ENCODE measurements at places on chromosomes 4 and X.

GRCh38 chr4:89539374-89539773, 231.8 kb upstream of the GPRIN3 start:
- no peak for DNase-seq

GRCh38 chr4:38026158-38026740, 66.1 kb downstream of the PTTG2 start:
- no peak for DNase-seq

- DNase-seq, result no peak
Measured at GRCh38 chr4:185235843-185236503, 26.6 kb downstream of the SNX25 start.

DNA sequence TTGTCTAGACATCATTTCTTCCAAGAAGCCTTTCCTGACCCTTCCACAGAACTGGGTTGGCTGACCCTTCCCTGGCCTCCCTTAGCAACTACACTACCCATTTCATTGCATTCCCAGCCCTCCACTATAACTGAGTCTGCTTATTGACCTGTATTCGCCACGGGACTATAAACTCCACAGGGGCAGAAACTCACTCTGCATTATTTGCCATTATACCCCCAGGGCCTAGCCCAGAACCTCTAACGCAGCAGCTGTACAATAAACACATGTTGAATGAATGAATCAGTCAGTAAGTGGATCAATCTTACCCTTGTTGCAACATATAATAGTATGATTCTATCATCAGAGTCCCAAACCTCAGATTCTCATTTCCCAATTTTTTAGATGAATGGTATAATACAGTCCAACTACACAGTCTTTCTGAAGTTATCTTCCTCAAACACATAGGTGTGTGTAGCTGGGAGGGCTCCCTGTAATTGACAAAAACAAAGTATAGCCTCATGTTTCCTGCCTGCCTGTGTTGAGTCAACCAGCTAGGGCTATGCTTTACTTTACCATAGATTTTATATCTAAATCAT, 209.3 kb downstream of the CHIC2 start:
- DNase-seq, result no peak

DNA sequence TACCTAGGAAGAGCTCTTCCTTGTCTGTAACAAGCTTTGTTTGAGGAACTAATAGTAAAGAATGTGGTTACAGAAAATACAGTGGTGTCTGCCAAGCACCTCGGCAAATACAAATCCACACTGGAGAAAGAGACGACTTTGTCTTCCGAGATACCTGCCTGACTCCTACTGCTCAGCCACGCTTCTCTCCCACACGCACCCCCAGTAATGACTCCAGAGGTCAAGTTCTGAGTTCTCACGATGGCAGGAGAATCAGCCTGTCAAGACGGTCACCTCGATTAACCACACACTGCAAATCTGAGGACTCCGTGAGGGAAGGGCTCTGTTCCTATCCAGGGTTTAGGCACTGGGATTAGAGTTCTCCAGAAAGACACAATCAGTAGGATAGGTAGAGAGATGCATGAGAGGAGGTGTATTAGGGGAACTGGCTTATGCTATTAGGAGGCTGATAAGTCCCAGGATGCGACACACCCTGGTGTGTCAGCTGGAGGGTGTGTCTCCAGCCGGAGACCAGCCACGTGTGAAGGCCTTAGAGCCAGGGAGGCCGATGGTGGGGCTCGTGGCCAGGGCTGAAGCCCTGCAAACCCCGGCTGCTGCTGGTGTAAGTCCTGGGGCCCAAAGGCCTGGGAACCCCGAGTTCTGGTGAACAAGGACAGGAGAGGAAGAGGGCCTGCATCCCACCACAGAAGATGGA, 8.4 kb upstream of the TRIML2 start:
- DNase-seq, result no peak

DNA sequence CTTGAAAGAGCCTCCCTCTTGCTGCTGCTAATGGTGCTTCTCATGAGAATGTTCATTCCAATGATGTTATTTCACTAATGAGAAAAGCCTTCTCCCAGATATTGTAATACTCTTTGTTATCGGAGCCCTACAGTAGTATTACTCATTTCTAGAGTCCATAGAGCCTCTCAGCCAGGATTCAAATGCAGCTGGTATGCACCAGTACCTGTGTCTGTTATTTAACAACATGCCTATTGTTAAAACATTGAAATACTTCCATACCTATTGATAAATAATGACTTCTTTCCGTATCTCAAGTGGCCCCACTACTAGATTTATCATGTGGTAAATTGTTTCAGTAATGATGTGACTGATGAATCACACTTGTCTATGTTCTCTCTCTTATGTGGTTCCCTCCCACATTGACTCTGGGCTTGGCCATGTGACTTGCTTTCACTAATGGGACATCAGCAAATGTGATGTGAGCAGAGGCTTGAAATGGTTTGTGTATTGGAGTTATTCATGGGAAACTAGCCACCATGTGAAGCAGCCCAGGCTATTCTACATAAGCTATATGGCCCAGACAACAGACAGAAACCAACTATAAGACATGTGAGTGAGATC, 207.6 kb downstream of the THOC2 start:
- no peak for DNase-seq

GRCh38 chr4:1862055-1862911, 6.3 kb upstream of the LETM1 start:
- DNase-seq, result no peak

GRCh38 chr4:148415500-148415899, 26.7 kb downstream of the NR3C2 start:
- no peak for DNase-seq

DNA sequence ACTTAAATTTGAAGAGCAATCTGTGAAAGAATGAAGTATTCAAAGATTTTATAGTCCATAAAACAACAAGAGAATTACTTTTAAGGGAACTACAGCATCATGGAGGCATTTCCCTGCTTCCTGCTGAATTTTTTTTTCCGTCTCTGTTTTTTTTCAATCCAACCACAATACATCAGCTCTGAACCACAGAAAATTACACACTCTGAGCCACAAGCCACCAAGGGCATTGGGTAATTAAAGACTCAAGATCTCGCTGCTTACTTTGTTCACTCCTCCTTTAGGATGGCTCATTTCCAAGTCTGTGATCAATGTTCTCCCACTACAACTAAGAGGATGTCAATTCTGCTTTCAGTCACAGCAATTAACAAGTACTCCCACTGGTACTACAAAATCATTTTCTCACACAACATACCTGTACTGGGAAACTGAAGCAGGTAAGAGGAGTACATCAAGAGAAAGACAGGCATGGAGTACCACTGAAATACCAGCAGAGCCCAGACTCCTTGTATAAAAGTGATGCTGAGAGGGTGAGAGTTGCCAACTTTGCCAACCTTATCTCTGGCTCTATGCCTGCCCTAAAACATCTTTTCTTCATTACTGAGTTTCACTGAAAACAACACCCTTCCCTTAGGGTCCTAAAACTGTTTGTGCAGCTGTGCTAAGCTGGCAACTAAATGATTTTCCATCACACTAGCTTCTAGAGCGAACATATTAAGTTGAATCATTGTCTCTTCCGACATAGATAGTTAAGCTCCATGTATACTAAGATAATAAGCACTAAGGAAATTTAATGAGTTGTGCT, 105.8 kb upstream of the MAGEB18 start:
- DNase-seq, result no peak

- DNase-seq, result no peak
Measured at GRCh38 chr4:66048861-66049260, 378.6 kb upstream of the EPHA5 start.

GRCh38 chrX:36869457-36869856, 138.7 kb upstream of the FAM47C start:
- no peak for DNase-seq

DNA sequence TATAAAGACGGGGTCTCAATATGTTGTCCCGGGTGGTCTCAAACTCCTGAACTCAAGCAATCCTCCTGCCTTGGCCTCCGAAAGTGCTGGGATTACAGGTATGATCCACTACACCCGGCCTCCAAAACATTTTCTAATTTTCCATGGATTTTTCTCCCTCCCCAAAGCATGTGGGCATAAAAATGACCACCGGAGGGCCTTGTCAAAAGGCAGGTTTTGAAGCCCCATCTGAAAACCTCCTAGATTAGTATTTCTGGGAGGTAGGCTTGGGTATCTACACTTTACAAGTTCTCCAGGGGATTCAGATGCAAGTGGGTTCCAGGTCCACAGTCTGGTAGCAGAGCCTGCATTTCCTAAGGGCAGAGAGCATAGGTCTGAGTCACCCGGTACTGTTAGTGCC, 1.4 kb upstream of the GPR173 start:
- DNase-seq, result no peak

GRCh38 chr4:16031546-16032395, 52.1 kb downstream of the PROM1 start:
- no peak for DNase-seq

DNA sequence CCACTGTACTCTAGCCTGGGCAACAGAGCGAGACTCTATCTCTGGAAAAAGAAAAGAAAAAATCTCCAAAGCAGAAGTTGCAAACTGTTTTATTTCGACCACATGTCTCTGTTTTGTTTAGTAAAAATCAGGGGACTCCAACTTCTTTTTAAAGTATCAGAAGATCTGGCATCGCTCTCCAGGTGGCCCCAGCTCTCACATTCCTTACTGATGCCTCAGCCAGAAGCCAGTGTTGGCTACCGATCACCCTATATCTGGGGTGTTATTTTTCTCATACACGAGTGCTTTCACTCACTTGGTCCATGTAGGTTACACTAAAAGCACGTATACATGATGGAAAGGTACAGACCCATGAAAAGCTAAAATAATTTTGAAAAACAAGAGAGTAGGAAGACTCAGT, 8.3 kb downstream of the MPP1 start:
- DNase-seq, result no peak

- DNase-seq, result no peak
Measured at GRCh38 chr4:139214039-139214534, 37.1 kb upstream of the ELF2 start.

DNA sequence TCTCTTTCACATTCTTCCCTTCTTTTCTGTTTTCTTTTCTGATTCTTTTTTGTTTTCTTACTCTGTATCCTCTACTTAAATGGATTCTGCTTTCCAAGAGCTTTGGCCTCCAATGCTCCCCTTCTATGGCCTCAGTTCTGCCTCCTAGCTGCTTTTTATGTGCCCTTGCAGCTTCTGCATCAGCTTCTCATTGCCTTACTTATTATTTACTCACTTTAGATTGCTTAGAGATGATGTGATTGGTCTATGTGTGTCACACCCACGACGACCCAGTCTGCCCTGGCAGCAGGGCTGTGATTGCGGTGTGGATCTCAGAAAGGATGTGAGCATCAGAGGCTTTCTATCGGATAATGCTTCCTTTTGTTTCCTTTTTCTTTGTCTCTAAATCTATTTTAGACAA, 71.8 kb upstream of the SMARCA5 start:
- DNase-seq, result no peak

Data from neuronal stem cell (in vitro differentiated cells).